GM20000 (cell line): ENCODE measurements at places on chromosomes 12 and 14.

GRCh38 chr14:68084256-68084655 is 264.7 kb downstream of the RAD51B start:
- no peak for DNase-seq

DNA sequence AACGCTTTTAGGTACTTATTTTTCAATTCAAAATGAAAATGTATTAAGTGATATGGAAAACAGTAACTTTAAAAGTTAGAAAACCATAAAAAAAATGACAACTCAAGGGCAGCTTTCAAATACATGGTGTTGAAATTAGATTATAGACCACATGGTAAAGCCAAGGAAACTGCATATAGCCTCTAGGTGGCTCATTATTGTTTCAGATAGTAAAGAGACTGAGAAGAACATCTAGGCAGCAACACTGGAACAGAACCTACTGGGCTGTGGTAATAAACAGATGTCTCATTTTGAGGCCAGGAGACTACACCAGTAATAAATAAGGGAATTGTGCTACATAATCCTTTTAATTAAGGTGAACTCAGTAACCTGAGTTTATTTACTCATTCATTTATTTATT is 13.0 kb downstream of the FBXO33 start:
- no peak for DNase-seq

DNA sequence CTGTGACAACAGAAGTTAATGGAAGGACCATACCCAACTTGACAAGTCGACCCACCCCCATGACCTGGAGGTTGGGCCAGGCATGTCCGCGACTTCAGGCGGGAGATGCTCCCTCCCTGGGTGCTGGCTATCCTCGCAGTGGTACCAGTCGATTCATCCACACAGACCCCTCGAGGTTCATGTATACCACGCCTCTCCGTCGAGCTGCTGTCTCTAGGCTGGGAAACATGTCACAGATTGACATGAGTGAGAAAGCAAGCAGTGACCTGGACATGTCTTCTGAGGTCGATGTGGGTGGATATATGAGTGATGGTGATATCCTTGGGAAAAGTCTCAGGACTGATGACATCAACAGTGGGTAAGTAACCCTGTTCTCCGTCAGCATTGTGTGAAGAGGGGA is 220.1 kb downstream of the NAV3 start:
- no peak for DNase-seq

DNA sequence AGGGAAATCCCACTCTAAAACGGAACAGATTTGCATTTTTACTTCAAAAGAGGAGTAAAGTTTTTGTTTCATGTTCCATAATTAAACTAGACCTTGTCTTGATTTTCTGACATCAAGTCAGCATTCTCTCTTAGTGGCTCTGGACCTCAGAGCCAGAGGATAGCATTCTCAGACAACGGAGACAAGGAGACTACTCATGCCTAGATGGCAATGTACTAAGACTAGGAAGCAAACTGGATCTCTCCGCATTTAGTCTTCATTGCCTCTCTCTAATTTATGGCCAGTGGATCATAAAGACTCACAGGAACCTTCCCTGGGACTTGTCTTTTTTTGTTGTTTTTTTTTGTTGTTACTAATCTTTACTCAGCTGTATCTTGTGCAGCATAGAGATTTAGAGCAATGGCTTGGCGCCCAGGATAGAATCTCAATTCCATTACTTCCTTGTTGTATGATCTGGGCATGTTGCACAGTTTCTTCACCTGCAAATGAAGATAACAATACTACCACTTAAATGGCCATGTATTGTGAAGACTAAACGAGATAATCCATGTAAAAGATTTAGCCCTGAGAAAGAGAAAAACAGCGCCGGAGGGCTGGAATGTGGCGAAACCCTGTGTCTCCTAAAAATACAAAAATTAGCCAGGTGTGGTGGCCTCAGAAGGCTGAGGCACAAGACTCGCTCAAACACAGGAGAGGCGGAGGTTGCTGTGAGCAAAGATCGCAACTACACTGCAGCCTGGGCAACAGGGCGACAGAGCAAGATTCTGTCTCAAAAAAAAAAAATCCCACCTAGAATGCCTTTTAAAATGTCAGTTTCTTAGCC is 4.0 kb upstream of the GEMIN2 start:
- peak; percentile 23 for DNase-seq

GRCh38 chr14:35046048-35046750 is at the start of gene FAM177A1:
TSS of gene FAM177A1 (plus strand) at chr14:35046272. CDS start at chr14:35046464, 192 bp downstream.
- peak; percentile 99 for DNase-seq

DNA sequence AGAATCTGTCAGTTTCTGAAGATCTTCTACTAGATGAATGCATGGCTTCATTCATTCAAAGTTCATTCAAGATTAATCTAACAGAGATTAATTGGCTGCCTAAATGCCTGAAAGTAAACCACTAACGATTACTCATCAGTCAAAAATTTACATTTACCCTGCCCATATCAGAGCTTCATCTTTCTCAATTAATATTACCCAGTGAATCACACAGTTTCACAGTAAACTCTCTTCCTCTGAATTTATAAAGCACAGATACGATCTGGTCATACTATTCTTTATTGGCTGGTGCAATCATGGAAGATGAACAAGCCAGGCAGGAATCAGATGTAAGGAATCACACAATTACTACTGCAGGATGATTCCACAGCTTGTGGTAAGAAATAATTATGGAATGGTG is 377.7 kb downstream of the SLC16A7 start:
- DNase-seq = no peak

- no peak for DNase-seq
These were observed 42.1 kb downstream of the IGF1 start for GRCh38 chr12:102438047-102438826.

- DNase-seq = no peak
These were observed 57.1 kb upstream of the SLCO1B1 start for GRCh38 chr12:21073822-21074460.

DNA sequence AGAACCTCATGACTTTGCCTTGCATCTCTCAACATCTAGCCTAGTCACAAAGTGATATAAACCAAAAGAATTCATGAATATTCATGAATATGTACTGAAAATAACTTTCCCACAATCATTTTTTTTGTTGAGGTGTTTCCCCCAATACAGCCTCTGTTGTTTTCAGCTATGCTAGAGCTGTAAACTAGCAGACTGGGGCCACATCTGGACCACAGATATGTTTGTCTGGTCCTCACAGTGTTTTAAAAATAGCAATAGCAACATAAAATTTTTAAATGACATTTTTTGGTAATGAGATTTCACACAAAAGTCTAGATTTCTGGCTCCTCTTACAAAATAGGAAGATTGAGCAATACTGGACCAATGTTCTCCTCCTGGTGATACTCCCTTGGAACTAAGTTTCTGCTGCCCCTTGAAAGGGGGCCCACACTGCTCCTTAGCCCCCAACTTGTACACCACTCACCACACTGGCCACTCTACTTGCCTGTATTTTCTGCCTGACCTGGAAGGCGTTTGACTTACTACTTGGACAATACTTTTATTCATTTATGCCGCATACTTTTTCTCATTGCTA is 81.2 kb downstream of the BMP4 start:
- DNase-seq = peak; percentile 27

DNA sequence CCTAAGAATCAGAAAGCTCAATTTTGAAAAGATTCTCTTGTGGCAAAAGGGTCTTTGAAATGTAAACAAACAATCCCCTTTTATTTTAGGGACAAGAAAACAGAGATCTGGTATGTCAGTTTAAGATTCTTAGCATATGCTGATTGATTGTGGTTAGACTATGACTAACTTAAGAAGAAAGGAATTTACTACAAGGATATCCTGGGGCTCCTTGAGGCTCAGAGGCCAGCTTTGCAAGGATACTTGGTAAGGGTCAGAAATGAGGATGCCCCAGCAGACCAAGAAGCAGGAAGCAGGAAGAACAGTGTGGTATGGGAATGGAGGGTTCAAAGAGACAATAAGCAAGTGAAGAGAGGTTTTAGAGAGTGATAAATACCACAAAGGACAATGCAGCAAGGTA is 474.6 kb downstream of the ETNK1 start:
- DNase-seq = no peak

GRCh38 chr14:78986989-78987388 is 816.8 kb downstream of the NRXN3 start:
- DNase-seq = no peak

DNA sequence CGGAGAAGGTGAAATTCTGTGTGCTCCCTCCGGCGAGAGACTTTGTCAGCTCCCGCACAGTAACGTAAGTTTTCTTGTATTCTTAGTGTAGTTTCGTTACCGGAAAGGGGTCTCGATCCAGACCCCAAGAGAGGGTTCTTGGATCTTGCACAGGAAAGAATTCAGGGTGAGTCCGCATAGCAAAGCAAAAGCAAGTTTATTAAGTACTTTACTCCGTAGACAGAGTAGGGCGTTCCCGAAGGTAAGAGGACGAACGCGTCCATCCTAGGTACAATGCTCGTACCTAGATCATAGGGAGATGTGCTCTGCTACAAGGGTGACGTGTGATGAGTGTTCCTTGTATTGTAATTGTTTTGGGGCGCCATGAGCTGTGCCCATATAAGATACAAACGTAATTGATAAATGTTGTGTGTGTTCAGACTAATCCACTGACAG is 293 bp downstream of the IFI27L1 start:
- no peak for DNase-seq

- DNase-seq = no peak
These were observed 98.7 kb downstream of the DDHD1 start for GRCh38 chr14:53054457-53054856.

DNA sequence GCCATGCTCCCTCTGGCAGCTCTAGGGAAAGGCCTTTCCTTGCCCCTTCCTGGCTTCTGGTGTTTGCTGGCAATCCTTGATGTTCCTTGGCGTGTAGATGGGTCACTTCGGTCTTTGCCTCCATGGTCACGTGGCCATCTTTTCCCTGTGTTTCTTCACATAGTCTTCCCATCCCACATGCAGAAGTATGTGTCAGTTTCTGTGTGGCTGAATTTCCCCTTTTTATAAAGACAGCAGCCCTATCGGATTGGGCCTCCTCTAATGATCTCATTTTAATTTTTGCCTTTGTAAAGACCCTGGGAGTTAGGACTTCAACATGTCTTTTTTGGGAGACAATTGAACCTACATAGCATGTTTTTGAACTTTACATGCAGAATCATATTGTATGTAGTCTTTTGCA is 107.2 kb upstream of the FGD4 start:
- DNase-seq = no peak

DNA sequence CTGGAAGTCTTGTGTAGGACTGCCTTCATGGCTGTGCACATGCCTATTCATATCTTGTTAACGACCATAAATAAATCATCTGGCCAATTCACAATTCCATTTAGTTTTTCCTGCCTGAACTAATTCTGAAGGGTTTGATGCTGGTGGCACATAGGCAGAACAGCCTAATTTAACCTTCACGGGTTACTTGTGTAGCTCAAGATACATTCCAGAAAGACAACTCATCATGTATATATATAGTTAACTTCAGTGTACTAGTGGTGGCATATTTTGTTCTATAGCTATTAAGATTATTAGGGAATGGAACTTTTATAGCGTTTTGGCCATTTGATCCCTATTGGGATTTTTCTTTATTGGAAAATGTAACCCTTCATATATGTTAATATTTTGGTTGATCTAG is 31.4 kb downstream of the CFAP54 start:
- DNase-seq = no peak

DNA sequence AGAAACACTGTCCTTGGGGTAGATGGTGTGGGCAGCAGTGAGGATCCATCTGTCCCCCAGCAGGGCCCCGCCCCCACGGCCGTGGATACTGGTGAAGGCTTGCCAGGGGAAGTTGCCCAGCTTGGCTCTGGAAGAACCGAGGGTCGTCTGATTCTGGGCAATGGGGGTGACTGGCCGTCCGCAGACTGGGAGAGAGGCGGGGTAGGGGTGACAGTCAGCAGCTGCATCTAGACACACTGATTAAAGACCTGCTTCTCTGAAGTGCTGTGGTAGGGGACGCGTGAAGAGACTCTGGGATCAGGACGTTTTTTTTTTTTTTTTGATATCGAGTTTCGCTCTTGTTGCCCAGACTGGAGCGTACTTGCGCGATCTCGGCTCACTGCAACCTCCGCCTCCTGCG is 4.7 kb upstream of the C1R start:
- no peak for DNase-seq

DNA sequence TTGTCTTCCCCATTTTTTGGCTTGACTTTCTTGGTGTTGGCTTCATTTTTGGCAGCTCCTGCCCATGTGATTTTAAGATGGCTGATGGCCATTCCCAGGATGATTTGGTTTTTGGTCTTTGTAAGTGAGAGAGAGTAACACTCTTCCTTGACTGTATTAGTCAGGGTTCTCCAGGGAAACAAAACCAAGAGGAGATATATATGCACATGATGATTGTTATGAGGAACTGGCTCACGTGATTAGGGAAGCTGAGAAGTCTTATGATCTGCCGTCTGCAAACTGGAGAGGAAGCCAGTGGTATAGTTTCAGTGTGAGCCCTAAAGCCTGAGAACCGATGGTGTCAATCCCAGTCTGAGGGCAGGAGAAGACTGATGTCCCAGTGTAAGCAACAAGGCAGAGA is 146.6 kb downstream of the NRXN3 start:
- no peak for DNase-seq

- DNase-seq = no peak
These were observed 9.6 kb downstream of the PRKAG1 start for GRCh38 chr12:49008943-49009342.

DNA sequence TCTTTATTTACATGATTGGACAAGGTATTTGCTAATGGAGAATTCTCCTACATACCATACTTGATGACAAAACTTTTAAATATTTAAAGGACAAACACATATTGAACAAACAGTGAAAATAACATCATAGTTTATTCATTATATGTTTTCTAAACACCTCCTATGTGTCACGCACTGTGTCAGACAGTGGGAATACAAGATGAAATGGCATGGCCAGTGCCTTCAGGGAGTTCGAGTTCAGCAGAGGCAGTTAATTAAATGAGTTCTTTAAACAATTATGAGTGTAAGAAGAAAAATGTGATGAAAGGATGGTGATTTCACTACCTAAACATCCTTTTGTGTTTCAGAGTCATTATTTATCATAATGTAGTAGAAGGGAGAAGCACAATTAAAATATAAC is 159.8 kb downstream of the KCNH5 start:
- no peak for DNase-seq

GRCh38 chr12:128521981-128522380 is 255.0 kb downstream of the TMEM132C start:
- no peak for DNase-seq

DNA sequence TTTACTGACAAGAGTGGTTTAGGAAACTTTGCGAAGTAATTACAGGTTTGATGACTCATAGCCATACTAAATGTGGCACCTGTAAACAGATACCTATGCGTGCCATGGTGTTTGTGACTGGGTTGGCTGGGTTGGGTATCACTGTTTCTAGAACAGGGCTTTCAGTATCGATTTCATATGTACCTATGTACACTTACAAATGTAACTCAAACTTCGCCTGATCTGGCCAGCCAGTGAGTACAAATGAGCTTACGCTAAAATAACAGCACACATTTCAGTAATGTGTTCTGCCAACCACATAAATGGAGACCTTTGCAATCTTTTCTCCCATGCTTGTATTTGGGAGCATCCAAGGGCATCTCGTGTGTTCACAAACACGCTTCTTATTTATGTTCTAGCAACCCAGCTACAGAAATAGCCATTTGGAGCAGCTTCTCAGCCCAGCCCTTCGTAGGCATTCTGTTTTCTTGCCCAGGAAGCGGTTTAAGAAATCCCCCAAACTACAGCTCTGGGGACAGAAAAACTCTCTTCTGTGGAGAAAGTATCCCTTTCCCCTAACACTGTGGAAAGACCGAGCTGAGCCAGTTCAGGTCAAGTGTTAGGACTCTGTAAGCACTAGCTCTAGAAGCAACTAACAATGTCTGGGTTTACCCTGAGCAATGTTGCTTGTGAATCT is 42.3 kb upstream of the MDM1 start:
- peak; percentile 53 for DNase-seq

- no peak for DNase-seq
These were observed 1047.5 kb upstream of the FLRT2 start for GRCh38 chr14:84482256-84483071.
